ENCODE measurements at places on chromosomes 7 and 10.

- no peak for DNase-seq
These were observed 51.5 kb upstream of the SHH start for GRCh38 chr7:155863721-155864151.

DNA sequence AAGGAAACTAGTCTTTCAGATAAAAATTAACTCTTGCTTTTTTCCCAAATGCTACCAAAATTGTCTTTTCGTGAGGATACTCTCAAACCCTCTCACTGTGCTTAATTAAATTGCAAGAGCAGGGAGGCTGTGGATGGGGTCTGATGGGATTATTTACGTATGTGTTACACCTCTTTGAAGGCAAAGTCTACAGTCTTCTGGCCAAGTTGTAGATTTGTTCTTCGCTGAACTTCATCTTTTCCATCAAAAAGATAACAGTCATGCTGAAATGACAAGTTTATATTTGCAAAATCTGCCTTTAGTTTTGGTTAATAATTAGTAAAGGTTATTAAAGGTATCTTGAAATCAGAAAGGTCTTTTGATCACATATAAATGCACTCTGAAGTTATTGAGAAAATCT is 22.7 kb downstream of the A1CF start:
- no peak for DNase-seq

DNA sequence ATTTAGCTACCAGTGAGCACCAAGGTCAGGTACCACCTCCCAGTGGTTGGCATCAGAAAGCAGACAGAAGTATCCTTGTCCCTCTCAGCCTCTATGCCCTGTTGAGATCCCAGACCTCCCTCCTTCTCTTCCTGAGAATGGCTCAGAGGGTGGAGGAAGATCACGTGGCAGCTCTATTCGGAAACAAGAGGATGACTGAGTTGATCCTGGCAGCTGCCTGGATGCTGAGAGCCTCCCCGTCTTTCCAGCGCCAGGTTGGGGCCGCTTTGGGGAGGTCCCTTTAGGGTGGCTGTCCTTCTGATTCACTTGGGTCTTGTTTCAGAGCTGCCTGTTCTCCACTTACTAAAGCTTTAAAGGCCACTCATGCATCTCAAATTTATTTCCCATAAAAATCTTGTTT is 36.9 kb upstream of the NPFFR1 start:
- DNase-seq, result no peak

- no peak for DNase-seq
These were observed 117.9 kb upstream of the KLF6 start for GRCh38 chr10:3902809-3903410.

DNA sequence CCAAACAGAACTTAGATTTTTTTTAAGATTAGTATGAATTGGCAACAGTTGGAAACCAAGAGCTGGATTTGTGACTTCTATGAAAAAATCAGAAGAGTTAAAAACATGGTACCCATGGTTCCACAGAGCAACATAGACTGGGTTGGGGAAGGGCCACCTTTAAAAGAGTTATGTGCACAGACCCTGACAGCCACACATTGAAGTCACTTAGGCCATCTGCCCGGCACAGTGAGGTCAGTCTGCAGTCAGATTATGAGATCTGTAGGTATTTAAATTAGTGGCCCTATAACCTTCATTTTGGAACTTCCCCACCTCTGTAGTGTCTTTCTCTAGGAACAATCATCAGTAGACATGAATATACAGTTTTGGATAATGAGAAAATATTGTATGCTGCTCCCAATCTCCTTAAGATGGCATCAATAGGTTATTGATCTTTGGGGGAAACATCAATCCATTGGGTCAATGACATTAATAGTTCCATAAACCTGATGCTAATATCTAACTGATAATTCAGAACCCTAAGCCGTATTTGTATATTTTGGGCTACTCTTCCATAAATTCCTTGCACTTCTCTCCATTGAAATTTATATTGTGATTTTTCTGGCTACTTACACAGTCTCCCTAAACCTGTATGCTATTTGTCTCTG is 7.0 kb downstream of the ANKRD1 start:
- no peak for DNase-seq

GRCh38 chr10:23293973-23294590 is 50.5 kb downstream of the C10orf67 start:
- DNase-seq, result no peak

GRCh38 chr10:123878666-123879303 is 12.8 kb downstream of the CPXM2 start:
- no peak for DNase-seq

DNA sequence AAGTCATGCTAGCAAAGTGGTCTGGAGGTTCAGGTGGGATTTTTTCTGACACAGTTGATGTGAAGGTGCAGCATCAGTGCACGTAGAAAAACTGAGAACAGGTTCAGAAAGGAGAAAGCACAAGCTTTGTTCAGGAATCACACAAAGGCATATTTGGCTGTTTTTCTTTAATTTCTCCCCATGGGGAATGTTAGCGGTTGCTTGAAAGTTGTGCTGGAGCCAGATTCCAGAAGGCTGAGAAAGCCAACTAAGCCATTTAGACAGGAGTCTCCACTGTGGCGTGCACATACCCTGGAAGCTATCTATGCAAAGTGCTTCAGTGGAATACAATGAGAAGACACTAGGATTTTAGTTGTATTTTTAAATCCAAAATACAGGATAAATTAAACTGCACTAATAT is 201.4 kb downstream of the PCLO start:
- no peak for DNase-seq

- no peak for DNase-seq
These were observed 57.9 kb downstream of the MKX start for GRCh38 chr10:27687743-27688142.

- no peak for DNase-seq
These were observed 23.0 kb downstream of the ZFAND2A start for GRCh38 chr7:1136841-1137516.

- DNase-seq, result no peak
These were observed 34.3 kb downstream of the ABLIM1 start for GRCh38 chr10:114623661-114624294.

DNA sequence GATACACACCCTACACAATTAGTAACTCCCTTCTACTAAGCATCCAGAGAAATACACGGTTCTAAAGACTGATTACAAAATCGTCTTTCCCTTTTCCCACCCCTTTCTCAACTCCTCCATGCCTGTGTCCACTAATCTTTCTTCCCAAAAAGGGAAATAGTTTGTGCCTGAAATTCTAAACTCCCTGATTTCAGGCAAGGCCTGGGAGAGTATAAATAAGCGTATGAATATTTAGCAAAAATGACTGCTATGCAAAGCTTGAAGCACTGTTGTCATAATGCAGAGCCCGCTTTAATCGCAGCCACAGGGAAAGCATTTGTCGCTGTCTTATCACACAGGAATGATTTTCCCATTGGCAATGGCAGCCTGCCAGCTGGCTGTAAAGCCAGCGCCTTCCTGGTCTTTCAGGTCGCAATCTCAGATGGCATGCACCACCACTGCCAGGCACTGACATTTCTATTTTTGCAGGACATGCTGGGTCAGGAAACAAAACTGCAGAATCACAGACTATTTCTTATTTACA is 142.9 kb upstream of the PCGF5 start:
- no peak for DNase-seq

GRCh38 chr7:100074841-100075240 is 6.7 kb downstream of the ZNF3 start:
- DNase-seq, result no peak

- DNase-seq, result no peak
These were observed 19.2 kb downstream of the SHH start for GRCh38 chr7:155792999-155793560.

DNA sequence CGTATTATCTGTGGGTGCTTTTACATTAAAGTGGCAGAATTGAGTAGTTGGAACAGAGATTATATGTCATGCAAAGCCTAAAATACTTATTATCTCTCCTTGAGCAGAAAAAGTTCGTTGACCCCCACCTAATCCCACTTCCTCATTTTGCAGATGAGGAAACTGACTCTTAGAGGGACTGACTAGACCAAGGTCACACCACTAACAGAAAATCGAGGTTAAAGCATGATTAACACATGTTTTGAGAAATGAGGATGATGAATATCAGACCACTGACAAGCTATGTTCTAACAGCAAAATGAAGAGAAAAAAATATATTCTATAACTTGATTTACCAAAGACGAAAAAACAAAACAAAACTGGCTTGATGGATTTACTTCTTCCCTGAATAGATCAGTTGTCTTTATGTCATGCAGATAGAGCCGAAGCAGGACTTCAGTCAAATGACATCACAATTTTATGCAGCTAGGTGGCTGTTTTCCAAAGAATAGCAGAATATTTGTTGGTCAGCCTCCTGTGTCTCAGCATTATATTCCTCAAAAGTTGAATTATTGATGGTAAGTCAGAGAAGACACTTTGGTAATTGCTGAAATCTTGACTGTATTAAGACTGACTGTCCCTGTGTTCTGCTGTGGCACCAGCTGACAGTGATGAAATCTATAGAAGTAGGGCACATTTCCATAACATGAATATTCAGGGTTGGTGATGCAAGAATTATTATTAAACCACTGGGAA is 24.2 kb upstream of the SMIM30 start:
- no peak for DNase-seq

GRCh38 chr10:6098156-6098555 is 9.3 kb downstream of the RBM17 start:
- no peak for DNase-seq

DNA sequence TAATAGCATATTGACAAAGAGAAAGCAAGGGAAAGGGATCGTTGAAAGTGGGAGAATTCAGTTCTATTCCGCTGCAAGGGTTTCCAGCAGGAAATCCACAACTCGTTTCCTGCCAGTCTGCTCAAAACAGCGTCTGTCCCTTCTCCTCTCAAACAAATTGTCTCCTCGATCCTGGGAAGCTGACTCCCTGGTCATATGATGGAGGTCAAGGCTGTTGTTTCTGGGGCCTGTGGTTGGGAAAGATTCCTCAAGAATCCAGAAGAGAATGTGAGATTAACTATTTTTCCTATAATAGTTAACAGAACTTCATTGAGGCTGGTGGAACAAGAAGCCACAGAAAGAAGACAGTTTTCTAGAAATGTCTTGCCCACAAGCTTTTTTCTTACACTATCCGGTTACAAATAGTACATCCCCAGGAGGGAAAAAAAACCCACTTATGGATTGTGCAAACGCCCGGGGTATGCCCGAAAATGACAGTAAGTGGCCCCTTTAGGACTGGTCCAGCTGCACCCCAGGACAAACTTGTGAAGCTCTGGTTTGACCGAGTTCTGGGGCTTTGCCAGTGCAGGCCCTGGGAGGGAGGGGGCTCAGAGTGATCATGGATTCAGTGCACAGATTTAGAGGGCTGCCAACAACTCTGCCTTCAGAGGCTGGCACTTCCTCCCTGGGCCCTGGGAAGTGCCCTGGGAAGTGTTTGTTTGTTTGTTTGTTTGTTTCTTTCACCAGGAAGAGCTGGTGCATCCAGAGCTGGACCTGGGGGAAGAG is 49.4 kb upstream of the CTBP2 start:
- DNase-seq, result no peak

DNA sequence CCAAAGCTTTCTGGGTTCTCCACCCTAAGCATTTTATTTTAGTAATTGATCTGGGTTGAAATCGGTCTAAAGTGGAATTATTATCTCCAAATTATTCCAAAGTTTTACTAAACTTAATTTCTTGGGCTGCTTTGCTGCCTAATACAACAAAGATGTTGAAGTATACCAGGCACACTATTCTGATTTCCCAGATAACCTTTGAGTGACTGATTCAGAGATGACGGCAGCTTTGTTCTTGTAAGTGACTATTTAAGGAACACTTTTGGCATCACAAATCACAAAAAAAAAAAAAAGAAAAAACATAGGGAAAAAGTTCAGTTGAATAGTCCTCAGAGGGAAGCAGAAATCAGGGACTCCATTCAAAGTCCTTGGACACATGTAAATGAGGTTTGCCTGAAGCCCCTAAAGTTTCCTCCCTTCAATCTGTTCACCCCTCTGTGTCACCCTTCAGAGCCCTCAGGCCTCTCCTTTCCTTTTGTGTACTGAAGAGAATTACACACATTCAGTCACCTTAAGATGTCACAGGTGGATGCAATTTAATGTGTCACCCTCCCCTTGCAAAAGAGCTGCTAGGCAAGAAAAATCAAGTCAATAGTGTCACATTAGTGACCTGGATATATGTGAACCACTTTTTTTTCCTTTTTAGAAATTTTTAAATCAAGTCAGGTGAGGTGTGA is 81.5 kb downstream of the RTKN2 start:
- no peak for DNase-seq

DNA sequence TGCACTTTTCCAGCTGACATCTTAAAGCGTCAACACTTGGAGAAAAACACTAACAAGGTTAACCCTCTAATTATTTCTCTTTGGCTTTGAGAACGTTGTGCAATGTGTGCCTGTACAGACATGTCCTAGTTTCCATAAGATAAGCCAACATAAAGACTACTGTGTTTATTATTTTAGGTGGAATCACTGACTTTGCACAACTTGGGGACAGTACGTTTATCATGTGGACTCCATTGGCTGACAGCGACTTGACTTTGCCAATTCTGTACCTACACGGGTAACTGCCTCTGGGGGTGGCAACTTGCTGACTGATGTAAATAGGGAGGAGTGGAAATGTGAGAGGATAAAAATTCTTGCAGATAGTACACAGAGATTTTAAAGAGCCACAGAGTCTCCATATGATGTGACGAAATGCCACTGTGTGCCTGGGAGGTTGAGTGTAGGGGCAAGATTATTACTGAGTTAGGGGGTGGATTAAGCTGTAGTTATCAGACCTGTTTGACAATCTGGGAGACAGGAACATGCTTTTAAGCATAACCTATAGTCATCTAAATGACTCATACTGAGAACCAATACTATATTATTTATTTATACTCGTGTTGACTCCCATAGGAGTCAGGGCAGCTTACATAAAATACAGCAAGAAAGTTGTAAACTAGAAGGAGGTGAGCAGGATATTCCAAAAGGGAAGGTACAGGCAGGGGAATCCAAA is 21.0 kb downstream of the SLC13A4 start:
- DNase-seq, result no peak

- no peak for DNase-seq
These were observed 752 bp upstream of the ABCA13 start for GRCh38 chr7:48170506-48170905.

- no peak for DNase-seq
These were observed 11.9 kb downstream of the COBL start for GRCh38 chr7:51304729-51305128.

All from progenitor cell of endocrine pancreas (in vitro differentiated cells).